ENCODE measurements at places on chromosomes 2 and 18.

DNA sequence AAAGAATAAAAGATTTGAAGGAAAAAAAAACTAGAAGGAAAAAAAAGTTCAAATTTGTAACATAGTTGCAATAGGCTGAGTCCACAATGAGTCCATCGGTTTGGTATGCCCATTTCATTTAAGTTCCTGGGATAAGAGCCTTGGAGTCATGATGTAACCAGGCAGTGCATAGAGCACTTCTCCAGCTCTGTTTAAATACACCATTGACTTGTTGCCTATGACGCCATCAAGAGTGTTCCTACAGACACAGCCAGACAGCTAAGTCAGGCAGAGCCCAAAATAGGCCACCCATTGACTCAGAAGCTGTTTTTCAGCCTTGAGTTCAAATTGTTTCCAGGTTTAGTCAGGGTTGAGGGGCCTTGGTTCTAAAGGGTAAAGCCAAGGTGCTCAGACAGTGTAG, 44.9 kb downstream of the SOCS6 start:
- DNase-seq, result no peak

- DNase-seq, result no peak
Observed at GRCh38 chr2:200308546-200309295, 2.2 kb downstream of the SPATS2L start.

- no peak for DNase-seq
Observed at GRCh38 chr2:100953406-100954043, 48.6 kb upstream of the RPL31 start.

DNA sequence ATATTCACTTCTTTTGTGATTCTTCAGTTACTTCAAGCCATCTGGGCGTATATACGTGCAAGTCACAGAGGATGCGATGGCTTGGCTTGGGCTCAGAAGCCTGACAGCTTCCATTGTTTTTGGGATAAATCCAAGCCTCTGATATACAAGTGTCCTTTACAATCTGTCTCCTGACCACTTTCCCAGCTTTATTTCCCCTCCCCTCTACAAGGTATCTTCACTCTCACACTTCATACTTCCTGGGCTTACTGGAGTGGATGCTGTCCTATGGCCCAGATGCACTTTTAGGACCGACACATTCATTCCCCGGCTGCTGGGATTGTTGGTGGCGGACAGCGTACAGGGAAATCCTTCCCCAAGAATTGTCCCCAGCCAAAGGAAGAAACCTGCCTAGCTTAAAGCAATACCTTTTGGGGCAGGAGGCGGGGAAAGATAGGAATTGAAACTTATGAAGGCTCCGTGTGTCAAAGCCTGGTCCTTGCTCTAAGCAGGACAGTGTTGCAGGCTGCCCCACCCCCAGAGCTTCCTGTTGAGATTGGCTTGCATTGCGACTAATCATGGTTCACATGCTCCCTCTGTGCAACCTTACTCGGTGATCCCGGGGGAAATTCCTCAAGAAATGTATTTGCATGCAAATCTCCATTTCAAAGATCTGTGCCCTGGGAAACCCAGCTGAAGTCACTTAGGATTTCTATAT, 802.9 kb upstream of the ID2 start:
- DNase-seq, result no peak

DNA sequence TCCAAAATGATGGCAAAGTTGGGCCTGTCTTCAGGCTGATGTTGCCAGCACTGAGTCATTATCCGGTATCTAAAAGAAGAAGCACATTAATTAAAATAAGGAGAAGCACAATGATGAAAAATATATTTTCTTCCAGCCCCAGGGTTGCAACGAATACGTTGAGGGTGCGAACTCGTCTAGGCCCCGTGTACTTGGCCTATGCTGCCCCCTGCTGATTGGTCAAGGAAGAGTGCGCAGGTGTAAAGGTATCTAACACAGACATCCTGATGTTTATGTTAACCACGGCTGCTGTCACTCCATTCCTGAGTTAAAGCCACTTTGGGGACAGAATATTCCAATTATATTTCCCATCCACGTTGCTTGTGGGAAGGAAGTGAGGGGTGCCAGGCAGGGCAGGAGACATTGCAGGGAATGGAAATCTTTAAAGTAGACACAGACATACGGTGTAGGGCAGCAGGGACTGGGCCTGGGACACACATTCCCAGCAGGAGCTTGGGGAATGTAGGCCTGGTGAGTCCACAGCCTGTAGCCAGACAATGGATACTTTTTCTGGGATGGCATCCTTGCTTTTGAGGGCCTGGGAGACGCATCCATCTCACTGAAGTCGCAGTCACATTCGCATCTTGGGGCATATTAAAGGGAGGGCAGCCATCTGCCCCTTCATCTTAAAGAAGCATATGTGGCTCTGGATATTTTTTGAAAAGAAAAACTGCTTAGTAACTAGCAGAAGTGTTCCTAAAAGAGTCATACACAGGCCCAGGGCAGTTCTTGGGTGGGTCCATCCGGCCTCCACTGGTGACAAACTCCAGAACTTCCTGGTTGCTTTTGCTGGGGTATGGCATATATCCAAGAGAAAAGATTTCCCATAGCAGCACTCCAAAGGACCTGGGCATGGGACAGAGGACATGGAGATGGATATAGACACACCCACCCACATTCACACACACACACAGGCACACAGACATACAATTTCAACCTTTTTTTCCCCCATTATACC, 81.9 kb downstream of the CLIP4 start:
- peak; percentile 73 for DNase-seq

DNA sequence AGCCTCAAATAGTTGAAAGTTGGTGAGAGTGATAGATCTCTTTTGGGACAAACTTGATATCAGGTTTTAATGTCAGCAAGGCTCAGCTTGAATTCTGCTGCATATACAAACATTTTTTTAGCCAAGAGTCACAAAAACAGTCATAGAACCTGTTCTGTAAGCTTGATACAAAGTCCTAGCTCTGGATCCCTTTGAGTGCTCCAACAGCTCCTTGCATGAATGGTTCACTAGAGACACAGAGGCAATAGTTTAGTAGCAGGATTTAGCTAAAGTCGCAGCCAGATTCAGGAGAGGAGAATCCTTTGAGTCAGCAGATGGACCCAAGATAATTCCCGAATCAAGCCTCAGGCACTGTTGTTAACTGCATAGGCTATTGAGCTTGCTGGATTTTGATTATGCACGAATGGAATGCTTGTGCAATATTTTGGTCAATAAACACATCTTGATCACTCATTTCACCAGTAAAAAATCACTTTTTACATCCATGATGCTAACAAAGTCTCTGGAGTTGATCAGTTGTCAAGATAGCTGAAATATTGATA, 148.6 kb downstream of the KLHL14 start:
- DNase-seq, result no peak

DNA sequence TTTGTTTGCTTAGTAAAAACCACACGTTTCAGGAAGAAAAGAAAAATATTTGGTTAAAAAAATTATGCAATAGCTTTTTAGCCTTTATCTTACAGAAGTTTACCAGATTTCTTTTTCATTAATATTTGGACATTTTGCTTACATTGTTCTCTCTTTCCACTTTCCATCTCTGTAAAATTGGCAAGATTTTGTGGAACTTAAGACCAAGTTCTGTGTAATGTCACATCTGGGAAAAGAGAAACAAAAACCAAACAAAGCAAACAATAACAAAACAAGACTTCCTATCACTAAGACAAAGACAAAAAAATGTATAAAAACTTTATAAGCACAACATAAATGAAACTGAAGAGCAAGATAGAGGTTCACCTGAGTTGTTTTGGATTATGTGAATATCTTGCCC, 1392.1 kb upstream of the CELF4 start:
- no peak for DNase-seq

DNA sequence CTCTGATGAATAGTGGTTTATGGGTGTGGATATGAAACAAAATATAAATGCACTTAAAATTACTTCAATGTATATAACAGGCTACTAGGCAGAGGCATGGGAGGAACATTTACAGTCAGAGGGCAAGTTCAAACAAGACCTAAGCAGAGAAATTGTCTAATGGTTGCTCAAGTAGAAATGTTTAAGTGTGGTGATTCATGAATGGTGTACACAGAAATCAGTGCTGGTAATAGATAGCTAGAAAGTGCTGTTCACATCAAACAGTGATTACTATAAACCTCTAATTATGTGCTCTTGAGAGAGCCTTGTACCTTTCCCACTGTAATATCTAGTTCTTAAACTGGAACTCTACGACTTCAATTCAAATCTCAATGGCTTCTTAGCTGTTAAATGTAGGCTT, 485.1 kb downstream of the NRXN1 start:
- DNase-seq, result no peak

DNA sequence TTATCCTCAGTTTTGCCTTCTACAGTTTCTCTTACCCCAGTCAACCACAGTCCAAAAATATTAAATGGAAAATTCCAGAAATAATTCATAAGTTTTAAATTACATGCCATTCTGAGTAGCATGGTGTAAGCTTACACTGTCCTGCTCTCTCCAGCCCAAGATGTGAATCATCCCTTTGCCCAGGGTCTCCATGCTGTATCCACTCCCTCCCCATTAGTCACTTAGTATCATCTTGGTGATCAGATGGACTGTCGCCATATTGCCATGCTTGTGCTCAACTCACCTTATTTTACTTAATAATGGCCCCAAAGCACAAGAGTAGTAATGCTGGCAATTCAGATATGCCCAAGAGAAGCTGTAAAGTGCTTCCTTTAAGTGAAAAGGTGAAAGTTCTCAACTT, 18.5 kb upstream of the CCNT2 start:
- no peak for DNase-seq

GRCh38 chr2:218567797-218568189, 358 bp downstream of the USP37 start:
- DNase-seq, result no peak

GRCh38 chr2:38260972-38261371, 116.1 kb downstream of the ATL2 start:
- DNase-seq, result no peak

DNA sequence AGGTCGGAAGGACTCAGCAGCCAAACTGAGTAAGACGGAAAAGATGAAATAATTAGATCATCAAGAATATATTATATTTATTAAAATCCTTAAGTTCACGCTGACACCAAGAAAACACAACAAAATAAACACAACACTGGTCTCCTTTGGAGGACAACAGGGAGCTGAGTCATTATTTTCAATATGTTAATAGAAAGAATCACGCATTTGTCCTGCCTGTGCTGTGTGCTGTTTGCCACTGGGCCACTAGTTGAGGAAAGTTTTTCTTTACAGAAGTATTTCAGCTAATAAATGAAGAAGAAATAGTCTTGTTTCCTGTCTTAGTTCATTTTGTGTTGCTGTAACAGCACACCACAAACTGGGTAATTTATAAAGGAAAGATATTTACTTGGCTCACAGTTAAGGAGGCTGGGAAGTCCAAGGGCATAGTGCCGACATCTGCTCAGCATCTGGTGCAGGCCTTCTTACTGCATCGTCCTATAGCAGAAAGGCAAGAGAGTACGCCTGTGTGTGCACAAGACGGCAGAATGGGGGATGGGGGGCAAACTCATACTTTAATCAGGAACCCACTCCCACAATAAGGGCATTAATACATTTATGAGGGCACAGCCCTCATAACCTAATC, 88.0 kb downstream of the TCF7L1 start:
- DNase-seq, result no peak

DNA sequence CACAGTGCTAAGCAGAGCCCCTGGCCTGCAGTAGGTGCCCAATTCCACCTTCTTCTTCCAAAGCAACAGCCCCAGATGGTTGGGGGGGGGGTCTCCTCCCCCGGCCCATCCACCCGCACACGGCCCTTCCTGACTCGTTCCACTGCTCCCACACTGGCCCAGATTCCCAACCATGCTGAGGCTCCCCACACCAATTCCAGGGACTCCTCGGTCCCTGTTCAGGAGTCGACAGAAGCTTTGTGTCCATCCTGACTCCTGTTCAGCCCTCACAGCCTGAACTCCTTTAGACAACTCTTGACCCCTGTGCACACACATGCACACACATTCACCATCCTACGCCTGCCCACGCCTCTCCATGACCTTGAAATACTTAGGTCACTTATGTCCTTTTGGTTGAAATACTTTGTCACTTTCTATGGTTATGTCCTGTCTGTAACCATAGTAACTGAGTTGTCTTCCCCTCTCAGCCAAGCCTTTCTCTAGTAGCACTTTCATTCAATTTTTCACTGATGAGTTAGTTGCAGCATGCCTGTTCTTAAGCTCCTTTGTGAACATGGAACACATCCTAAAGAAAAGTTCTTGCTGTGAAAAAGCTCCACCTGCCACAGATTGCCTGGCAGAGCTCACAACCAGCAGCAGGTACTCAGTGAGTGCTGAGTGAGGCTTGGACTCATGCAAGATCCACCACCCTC, 225.8 kb downstream of the SEPTIN10 start:
- DNase-seq, result no peak

GRCh38 chr2:209519906-209520305, 96.1 kb downstream of the MAP2 start:
- no peak for DNase-seq

GRCh38 chr18:58495634-58496033, 133.3 kb downstream of the ALPK2 start:
- DNase-seq, result no peak

GRCh38 chr2:106885329-106885728, 638 bp downstream of the ST6GAL2 start:
- no peak for DNase-seq

DNA sequence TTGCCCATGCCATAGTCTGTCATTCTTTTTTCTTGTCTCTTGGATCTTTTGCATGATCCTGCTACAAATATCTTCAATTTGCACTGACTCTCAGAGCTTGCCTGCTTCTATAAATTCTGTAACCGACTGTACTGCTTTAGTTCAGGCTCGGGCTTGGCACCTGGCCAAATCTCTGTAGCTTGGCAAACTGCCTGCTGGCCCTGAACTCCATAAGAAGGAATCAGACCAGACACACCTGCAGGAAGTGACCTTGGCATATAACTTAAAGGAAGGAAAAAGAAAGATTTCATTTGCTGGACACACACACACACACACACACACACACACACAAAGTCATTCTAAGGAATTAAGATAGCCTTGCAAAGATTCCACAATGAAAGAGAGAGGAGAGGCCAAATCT, 291.2 kb upstream of the DDX18 start:
- DNase-seq, result no peak

- no peak for DNase-seq
Observed at GRCh38 chr18:27447930-27448329, 262.8 kb upstream of the CHST9 start.

All from stimulated activated CD4-positive, alpha-beta T cell treated with anti-CD3 and anti-CD28 coated beads, Interleukin-12 subunit alpha, Interleukin-12 subunit beta, amount 100 ng/mL, for 4 hours (primary cell).